ENCODE measurements at places on chromosomes 7 and 10.

- no peak overlapping the region for H3K4me3 ChIP-seq
- H3K27me3 ChIP-seq: no peaks in the 10 kb centered on the region
- no peak for DNase-seq
- H3K27ac ChIP-seq: no peak overlapping the region
- no peaks in the 10 kb centered on the region for H3K4me1 ChIP-seq
Observed at GRCh38 chr10:97590082-97590747, 694 bp downstream of the C10orf62 start.

DNA sequence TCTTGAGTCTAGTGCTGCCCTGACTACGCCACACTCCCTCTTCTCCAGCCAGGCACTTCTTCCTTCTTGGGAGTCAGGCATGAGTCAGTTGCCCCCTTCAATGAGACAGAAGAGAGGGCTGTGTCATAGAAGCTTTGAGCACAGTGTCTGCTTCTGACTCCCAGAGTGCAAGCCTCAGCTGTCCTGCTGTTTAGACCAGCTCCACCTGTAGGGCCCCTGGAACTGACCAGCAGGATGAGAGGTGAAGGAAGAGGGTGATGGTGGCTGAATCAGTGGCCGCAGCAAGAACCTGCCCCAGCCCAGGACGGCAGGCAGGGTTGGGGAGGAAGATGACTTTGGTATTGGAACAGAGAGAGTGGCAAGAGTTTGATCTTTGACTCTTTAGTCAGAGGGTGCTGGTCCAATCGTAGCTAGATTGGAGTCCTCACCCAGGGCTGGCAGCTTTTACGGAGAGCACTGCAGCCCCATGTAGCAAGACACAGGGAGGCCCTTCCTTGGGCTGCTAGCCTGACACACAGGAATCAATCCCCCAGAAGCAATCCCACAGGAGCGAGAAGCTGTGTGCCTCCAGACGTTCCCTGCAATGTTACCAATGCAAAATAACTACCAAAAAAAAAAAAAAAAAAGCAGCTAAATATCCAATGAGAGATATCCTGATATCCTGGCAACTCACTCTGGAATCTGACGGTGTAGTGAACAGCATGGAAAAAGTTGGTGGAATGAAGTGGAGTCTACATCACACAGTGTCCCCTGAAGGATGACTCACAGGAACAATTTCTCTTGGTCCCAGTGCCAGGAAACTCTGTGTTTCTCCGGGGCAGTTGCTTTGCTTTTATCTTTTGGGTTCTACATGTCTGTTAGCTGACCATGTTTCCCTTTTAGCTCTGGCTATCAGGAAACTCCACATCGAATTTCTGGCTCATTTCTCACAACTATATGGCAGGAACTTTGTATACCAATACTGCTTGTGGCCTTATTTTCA, 6.9 kb downstream of the C10orf62 start:
- no peaks in the 10 kb centered on the region for H3K27me3 ChIP-seq
- no peak for DNase-seq
- H3K36me3 ChIP-seq: no peaks in the 10 kb centered on the region
- H3K4me1 ChIP-seq: peaks cover 24% of the 10 kb centered on the region

- no peak overlapping the region for H3K4me3 ChIP-seq
- no peak overlapping the region for H3K27ac ChIP-seq
- no peak for DNase-seq
Observed at GRCh38 chr7:150820148-150820547, 19.6 kb downstream of the TMEM176A start.

DNA sequence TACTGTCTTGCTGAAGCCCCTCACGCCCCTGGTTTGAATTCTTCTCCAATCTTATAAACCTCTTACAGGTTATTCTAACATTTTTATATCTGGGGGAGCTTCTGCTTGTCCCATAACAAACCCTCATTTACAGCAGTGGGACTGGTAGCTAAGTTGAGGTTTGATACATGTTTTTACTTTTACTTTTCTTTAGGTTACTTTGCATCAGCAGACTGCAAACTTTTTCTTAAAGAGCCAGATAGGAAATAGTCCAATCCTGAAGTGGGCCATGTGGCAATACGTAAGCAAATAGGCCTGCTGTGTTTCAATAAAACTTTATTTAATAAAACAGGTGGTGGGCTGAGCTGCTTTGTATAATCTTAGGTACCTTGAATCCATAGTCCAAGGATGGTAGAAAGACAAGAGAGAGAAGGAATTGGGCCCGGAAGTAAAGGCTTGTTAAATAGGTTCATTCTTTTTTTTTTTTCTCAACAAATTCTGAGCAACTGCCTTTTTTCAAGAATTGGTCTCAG, 27.3 kb downstream of the RAB18 start:
- no peak overlapping the region for H3K4me3 ChIP-seq
- DNase-seq: no peak
- no peaks in the 10 kb centered on the region for H3K27me3 ChIP-seq
- H3K4me1 ChIP-seq: no peaks in the 10 kb centered on the region
- no peak overlapping the region for H3K27ac ChIP-seq

DNA sequence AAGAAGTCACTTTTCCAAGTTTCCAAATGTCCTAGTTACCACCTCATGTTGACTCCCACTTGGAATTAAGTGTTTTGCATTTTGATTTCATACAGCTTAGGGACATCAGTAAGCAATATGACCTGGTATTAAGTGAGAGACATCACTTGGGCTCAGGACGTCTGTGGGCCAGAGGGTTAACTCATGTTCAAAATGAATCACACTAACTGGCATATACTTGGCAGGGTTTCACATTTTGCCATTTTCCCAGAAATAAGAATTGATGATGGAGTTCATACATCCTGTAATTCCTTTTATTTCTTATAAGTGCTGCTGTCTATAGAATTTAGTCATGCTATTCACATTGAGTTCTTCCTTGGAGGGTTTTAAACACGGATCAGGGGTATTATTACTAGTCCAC, 516.5 kb downstream of the PHTF2 start:
- DNase-seq: no peak
- H3K27me3 ChIP-seq: no peaks in the 10 kb centered on the region
- no peak overlapping the region for H3K4me3 ChIP-seq
- no peaks in the 10 kb centered on the region for H3K36me3 ChIP-seq
- H3K4me1 ChIP-seq: no peaks in the 10 kb centered on the region

DNA sequence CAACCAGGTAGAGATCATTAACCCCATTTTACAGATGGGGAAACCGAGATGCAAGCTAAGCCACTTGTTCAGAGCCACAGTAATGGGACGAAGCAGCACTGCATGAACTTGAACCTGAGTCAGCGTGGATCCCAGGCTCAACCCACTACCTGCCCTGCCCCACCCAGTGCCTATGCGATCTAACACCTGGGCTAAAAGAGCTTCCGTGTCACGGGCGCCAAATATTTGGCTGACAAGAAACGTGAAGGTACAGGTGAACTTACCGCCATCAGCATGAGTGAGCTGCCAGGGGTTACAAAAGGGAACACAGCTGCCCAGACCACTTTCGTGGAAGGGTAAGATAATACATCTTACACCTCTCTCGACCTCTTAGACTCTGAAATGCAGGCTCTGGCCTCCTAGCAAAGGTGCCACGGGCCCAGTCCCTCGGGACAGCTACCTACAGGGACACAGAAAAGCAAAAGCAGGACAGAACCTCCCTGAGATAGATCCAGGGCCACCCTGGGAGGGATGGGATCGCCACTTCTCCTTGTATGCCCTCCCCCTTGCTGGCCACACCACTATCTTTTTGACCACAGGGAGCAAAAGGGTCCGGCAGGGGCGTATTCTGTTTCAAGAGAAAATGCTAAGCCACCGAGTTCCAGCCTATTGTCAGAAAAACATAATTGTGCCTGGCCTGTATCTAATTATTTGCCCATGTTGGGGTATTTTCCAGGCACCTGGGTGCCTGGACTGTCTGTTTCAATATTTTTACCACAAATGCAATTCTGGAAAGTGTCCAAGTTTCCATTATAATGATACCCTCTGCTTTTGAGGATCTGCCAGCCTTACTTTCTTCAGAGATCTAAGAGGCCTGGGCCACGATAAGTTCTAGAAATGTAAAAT, 6.4 kb downstream of the CHST15 start:
- no peaks in the 10 kb centered on the region for H3K27me3 ChIP-seq
- no peaks in the 10 kb centered on the region for H3K36me3 ChIP-seq
- H3K4me1 ChIP-seq: no peaks in the 10 kb centered on the region
- H3K27ac ChIP-seq: no peak overlapping the region
- no peak for DNase-seq

DNA sequence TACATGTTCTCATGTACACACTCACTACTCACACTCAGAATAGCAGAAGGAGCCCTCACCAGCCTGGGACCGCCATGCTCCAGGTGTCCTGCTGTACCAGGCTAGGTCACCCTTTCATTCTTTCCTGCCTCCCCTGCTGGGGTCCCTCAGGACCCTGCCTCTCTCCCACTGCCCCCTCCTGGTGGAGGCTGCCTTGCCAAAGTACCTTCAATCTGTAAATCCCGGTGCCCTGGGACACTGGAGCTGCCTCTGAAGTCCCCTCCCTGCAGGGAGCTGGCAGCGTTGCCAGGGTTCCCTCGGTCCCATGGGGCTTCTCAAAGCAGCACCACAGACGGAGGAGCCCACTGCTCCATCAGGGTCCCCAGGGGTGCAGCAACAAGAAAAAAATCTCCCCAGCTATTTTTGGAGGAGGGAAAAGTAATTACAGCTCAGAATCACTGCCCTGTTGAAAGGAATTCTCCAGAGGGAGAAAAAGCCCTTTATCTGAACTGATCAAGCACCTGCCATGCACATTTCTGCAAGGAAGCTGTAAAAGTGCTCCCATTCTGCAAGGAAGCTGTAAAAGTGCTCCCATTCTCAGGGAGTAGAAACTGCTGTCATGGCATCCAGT, 259.9 kb downstream of the PTPRN2 start:
- H3K27ac ChIP-seq: no peak overlapping the region
- H3K36me3 ChIP-seq: no peaks in the 10 kb centered on the region
- no peak overlapping the region for H3K4me3 ChIP-seq
- H3K27me3 ChIP-seq: no peaks in the 10 kb centered on the region
- no peak for DNase-seq
- no peaks in the 10 kb centered on the region for H3K4me1 ChIP-seq

DNA sequence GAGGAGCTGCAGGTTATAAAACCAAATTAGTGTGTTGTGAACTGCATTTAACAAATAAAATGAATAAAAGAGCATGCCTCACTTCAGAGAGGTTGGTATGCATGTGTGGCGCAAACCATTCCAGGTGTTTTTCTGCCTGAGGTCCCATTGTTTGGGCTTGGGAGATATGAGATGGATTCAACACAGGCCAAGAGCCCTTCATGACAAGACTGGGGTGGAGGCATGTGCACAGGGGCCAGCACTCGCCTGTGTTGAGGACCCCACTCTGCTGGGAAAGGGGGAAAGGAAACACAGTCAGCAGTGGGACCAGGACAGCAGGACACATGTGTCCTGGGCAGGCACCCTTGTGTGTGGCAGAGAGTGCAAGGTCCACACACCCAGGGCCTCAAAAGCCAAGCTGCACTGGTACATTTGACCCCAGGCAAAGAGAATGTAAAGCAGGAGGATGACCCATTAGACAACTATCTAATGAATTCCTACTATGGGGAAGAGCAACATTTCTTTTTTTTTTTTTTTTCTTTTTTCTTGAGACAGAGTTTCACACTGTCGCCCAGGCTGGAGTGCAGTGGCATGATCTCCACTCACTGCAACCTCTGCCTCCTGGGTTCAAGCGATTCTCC, 9.2 kb upstream of the SLC18A3 start:
- DNase-seq: no peak
- H3K4me1 ChIP-seq: no peaks in the 10 kb centered on the region
- no peaks in the 10 kb centered on the region for H3K36me3 ChIP-seq
- no peak overlapping the region for H3K4me3 ChIP-seq
- peaks cover 29% of the 10 kb centered on the region for H3K27me3 ChIP-seq

DNA sequence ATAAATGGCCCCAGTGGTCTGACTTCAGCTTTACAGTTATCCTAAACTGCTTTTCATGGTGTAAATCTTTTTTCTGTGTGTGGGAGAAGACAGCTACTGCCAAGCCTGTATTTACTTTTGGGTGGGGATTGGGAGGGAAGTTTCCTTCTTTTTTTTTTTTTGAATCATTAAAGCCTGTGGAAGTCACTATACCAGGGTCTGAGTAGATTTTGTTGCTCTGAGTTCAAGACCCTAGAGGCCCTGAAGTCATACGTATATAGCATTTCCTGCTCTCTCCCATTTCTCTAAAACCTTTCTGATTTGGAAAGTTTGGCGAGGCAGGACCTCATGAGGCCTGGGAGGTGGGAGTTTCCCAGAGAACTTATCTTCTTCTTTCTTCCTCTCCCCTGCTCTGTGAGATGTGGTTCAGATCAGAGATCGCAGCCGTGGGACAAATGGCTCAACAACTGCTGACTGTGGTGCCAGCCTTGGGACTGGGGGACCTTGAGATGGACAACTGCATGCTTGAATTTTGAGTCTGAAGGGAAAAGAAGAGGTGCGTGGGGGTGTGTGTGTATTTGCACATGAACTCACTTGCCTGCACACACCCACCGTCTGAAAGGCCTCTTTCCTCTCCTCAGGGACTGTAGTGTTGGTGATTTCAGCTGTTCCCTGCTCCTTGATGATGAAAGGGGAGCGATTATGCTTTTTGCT, 18.1 kb downstream of the LRMDA start:
- peaks cover 10% of the 10 kb centered on the region for H3K4me1 ChIP-seq
- DNase-seq: no peak

GRCh38 chr10:33395201-33395600, 60.7 kb upstream of the NRP1 start:
- H3K27ac ChIP-seq: no peak overlapping the region
- no peaks in the 10 kb centered on the region for H3K27me3 ChIP-seq
- no peak overlapping the region for H3K4me3 ChIP-seq
- H3K36me3 ChIP-seq: no peaks in the 10 kb centered on the region
- no peak for DNase-seq

GRCh38 chr10:18561861-18562551, 89.4 kb downstream of the NSUN6 start:
- DNase-seq: no peak
- no peak overlapping the region for H3K4me3 ChIP-seq
- H3K27ac ChIP-seq: no peak overlapping the region
- H3K27me3 ChIP-seq: no peaks in the 10 kb centered on the region

GRCh38 chr10:81875467-81876252, 666 bp downstream of the NRG3 start:
- H3K27ac ChIP-seq: no peak overlapping the region
- no peaks in the 10 kb centered on the region for H3K36me3 ChIP-seq
- H3K27me3 ChIP-seq: no peaks in the 10 kb centered on the region
- peaks cover 30% of the 10 kb centered on the region for H3K4me1 ChIP-seq

Measured in tibial nerve (tissue), 4 donors.